ENCODE measurements at places on chromosomes 6 and 20. TPM values are rescaled to one million over a fixed set of nuclear protein-coding genes. Genes with fewer than 3 reads are reported as not detected.

GRCh38 chr6:112221981-112222852, 32.1 kb downstream of the LAMA4 start:
- DNase-seq: peak; percentile 55

- no peak for DNase-seq
Observed at GRCh38 chr20:57698867-57699275, 10.9 kb downstream of the PMEPA1 start.

GRCh38 chr6:91082311-91082832, 495.5 kb upstream of the MAP3K7 start:
- DNase-seq: no peak

DNA sequence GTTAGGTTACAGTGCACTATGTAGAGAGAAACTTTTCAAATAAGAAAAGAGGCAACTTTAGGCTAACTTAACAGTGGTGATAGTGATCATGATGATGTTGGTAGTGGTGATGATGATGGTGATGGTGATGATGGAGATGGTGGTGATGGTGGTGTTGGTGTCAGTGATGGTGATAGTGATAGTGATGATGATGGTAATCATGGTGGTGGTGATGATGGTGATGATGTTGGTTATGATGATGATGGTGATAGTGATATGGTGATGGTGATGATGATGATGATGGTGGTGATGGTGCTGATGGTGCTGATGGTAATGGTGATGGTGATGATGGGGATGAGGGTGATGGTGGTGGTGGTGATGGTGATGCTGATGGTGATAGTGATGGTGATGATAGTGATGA, 107.4 kb downstream of the DLL1 start:
- DNase-seq: no peak

- no peak for DNase-seq
Observed at GRCh38 chr6:111763381-111763780, 109.9 kb downstream of the FYN start.

DNA sequence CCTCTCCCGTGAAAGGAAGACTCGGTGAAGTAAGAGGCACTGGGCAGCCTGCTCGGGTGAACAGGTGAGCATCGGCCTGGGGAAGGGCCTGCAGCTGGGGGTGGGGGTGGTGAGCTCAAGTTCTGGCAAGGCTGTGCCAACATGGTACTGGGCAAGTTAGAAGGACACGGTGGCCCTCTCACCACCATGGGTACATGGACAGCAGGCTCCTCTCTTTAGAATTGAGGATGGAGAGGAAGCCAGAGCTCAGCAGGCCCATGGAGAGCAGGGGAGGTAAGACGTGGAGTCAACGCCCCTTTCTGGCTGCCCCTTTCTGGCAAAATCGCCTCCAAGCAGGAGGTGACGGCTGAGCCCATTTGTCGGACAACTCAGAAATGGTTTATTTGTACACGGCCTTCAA, 135.6 kb downstream of the ANKRD60 start:
- DNase-seq: no peak

DNA sequence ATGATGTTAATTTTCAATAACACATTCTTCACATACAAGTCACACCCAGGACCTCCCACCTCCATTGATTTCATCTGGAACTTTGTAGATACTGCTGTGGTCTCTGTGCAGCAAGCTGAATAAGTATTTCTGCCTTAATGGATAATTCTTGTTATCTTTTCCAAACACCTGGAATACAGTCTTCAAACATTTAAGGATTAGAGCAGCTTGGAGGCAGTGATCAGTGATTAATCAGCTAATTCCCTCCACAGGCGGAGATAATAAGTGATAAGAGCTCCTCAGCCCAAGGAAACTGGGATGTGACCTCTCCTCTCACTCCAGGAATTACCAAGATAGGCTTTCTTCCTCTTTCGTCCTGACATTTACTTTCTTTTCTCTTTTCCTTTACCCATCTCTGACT, 110.7 kb downstream of the FIG4 start:
- DNase-seq: no peak

- DNase-seq: no peak
Observed at GRCh38 chr6:75279418-75279817, 5.2 kb downstream of the TMEM30A start.

DNA sequence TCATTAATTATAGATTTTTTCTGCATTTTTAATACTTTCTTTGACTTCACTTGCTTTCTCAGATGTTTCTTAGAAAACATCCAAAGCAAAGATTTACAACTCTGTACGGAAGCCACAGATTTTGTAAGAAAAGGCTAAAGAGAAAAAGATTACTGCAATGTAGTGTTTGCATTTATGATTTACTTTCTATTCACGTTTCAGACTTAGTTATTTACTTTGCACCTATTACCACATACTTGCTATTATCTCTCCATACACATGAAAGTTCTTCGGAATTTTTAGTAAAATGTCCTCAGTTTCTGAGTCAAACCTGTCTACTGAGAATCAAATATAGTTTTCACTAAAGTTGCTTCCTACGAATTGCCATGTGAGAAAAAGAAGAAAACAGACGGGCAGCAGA, 22.2 kb upstream of the PHACTR2 start:
- no peak for DNase-seq

DNA sequence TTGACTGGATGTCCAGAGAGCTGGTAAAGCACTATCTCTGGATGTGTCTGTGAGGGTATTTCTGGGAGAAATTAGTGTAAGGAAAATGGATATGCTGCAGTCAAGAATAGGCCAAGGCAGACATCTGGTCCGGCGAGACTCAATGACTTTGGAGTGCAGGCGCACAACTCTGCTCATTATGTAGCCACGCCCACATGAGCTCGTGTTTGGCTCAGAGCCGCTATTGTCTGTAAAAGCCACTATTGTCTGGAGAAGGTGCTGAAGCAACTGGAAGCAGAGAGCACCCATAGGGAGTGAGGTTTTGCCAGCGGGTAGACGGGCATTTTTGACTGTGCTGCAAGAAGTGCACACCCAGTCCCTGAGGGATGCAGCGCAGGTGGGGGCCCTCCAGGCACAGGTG, 305.0 kb upstream of the POU3F2 start:
- DNase-seq: no peak

- peak; percentile 100 for DNase-seq
Observed at GRCh38 chr20:43583982-43584432, 6.7 kb upstream of the IFT52 start.

DNA sequence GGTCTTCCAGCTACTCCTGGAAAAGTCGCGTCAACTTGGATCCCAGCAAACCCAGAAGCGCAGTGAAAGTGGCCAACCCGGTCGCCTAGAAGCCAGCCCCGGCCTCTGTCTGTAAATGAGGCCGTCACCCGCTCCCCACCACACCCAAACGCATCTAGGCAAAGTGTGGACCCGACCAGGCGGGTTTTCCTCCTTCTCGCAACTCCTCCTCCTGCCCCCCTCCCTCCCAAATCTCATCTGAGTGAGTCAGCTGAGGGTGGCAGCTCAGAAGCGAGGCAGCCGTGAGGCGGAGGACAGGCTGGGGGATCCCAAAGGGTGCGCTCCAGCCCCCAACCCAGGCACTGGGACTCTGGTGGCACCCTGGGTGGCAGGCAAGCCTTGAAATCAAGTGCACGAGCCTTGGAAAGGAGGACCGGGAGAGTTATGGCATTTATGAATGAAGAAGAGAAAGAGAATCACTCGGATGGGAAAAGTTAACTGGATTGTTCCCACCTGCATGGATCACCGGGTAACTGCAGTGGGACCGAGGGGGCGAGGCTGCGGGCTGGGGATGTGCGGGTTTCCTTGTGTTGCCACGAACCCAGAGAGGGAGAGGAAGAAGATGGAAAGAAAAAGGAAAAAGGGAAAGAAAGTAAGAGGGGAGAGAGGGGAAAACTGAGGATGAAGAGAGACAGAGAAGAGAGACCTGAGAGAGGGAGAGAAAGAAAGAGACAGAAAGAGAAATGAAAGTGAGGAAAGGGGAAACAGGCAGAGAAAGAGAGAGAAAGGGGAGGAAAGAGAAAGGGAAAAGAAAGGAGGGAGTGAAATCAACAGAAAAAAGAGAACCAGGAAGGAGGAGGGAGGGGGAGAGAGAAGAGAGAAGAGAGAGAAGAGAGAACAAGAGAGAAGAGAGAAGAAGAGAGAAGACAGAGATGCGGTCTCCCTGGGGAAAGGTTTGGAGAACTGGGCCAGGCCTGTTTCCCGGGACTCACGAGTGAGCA, at the start of gene APCDD1L:
APCDD1L (minus strand) TSS at position 167 of the 980 bp plus-strand sequence. CDS start 692 bp downstream, outside the sequence.
- peak; percentile 40 for DNase-seq

DNA sequence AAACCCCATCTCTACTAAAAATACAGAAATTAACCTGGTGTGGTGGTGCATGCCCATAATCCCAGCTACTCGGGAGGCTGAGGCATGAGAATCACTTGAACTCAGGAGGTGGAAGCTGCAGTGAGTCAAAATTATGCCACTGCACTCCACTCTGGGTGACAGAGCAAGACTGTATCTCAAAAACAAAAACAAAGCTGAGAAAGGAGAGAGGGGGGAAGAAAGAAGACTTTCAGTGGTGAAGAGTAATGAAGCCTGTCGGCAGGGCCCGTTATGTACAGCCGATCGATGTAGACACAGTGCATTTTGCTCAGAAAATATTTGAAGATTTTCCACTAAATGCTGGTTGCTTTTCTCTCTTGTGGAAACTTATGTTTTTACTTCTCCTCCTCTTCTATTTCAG, 13.8 kb downstream of the VAPB start:
- no peak for DNase-seq

DNA sequence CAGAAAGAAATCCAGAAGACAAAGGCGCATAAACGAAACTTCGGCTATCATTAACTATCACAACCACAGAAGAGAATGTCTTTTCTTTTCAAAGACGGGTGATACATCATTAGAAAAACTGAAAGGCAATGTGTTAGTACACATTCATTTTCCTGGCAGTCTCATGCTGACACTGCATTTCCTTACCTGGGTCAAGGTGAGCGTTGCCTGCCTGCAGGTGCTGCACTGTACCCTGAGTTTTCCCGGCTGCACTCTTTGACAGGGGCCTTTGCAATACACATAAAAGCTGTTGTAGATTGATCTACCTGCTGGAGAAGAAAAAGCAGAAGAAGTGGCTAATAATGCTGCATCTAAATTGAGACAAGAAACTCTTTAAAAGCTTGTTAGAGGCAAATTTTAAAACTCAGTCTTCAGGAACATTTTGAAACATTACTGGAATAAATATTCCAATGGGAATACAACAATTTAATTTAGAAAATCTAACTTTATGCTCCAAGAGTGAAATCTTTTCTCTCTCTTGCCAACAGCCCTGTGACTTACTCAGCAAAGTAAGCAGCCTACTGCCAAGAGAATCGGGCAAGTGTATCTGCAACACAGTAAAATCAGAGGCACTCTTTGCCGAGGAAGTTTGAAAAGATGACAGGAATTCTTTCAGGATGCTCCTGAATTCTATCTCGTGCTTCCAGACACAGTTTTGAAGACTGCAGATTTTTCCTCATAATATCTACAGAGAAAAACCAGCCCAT, 526.4 kb downstream of the PRKN start:
- no peak for DNase-seq

DNA sequence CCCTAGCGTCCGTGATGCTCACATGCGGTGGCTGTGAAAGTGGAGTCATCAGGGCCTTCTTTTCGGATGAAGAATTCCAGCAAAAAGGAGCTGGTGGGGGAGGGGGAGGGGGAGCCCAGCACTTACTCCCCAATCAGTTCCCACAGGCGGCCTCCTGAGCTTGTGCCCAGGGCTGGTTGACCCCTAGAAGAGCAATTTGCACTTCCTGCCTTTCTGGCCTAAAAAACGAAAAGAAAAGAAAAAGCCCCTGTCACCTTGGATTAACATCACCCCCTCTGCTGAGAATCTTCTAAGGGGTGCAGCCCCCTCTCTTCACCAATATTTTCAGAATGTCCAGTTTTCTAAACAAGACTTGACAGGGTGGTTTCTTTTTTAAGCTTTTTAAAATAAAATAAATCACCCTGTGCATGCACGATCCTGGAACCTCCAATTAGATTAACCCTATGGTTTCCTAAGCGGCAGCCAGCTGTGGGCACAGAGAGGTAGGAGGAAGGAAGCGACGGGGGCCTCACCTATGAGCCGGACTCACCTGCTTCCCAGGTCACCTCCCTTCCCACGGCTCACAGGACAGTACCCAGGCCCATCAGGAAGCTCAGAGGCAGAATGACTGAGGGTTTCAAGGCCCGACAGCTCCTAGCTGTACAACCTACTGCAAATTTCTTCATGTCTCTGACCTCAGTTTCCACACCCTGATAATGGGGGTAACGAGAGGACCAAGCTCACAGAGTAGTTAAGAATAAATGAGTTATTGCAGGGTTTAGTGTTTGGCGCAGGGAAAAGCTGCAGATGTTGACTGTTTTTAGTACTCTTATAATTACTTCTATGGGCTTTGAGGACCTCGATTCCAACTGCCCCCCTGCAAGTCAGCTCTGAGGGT, 10.5 kb upstream of the TGM2 start:
- no peak for DNase-seq

- peak; percentile 68 for DNase-seq
Observed at GRCh38 chr20:43936104-43936770, 21.6 kb downstream of the TOX2 start.

DNA sequence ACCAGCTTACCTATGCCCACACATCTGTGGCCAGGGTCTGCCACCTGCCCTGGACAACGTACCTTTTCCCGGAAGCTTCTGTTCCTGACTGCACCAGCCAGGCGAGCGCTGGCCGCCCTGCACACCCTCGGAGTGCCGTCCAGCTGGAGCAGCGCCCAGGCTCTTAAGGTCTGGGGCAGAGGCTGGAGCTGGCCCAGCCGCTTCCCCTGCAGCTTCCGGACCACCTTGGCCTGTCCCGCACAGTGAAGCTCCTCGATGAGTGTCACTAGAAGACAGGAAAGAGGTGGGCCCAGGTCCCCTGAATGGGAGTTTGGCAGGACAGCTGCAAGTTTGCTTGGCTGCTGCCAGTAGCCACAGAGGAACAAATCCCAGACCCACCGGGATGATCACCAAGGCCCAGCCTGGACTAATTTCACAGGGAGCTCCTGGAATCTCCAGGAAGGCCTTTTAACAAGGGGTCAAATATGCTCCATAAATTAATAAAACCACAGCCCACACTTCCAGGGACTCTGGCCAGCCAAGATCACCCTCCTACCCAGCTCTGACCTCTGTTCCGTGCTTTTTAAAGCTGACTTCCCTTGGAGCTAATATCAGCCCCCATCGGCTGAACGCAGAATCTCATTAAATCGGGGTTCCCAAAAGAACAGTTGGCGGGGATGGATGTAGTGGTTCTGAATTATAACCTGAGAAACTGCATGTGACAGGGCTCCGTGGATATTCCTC, 82.3 kb downstream of the PTPN1 start:
- DNase-seq: no peak

GRCh38 chr6:168091381-168092264, 12.6 kb upstream of the FRMD1 start:
- DNase-seq: no peak

- no peak for DNase-seq
Observed at GRCh38 chr6:6402591-6402990, 82.1 kb upstream of the F13A1 start.

Gene ACTL10
- not detected for total RNA-seq

Gene TCF21
- total RNA-seq: not detected

Gene TINAG
- 0.72 TPM for total RNA-seq

Gene RAB44
- total RNA-seq: not detected

Gene MPC1
- 85.5 TPM for total RNA-seq

All from myocyte (in vitro differentiated cells).